ENCODE measurements at places on chromosomes 5 and 9.

GRCh38 chr9:77841739-77842386 is 189.7 kb downstream of the GNAQ start:
- DNase-seq = peak; percentile 77

- peak; percentile 29 for DNase-seq
Observed at GRCh38 chr9:90844326-90844725, 42.7 kb downstream of the SYK start.

DNA sequence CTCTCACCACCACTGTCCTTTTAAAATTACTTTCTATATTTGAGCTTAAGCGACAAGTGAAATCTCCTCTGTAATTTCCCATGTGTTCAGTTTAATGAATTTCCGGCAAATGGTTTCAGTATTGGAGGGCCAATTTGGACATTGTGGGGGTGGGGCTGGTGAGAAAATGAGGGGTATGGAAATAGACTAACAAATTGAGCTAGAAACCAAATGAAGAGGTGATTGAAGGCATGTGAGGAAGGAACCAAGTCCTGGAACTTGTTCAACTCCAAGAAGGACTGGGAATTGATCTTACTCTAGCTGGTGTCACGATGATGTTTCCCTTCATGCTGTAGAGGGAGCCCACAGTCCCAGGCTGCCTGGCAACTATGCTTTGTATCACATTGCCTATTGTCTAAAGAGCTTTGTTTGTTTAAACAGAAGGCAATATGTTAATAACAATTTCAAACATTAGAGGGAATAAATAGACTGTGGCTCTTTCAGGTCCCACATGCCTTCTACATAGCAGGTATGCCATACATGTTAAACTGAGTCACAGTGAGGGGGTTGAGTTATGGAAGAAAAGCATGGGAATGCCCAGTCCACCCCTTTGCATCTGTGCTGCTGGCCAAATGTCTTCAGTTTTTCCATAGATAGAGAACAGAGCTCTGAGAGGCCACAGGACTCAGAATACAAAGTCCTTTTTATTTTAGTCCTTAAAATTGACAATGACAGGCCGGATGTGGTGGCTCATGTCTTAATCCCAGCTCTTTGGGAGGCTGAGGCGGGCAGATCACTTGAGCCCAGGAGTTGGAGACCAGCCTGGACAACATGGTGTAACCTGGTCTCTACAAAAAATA is 25.0 kb upstream of the MATR3 start:
- DNase-seq = no peak

DNA sequence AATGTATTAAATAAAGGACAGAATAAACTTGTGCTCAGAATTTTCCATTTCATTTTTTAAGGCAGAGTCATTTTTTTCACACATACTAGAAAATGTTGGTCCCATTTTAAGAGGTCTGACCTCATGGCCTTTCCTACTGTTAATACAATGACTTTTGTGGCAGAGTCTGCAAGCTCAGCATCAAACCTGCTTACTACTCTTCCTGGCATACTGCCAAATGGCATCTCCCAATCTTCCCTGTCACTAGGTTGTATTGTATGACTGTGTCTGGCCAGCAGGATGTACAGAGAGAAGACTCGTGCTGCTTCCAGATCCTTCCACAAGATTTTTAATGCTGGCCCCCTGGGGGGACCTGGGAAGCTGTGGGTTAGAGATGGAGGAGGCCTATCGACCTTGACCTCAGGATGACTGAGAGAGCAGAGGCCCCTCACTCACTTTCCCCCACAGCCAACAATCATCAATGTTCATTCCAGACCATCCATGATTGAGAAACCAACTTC is 64.7 kb downstream of the BARX1 start:
- no peak for DNase-seq

DNA sequence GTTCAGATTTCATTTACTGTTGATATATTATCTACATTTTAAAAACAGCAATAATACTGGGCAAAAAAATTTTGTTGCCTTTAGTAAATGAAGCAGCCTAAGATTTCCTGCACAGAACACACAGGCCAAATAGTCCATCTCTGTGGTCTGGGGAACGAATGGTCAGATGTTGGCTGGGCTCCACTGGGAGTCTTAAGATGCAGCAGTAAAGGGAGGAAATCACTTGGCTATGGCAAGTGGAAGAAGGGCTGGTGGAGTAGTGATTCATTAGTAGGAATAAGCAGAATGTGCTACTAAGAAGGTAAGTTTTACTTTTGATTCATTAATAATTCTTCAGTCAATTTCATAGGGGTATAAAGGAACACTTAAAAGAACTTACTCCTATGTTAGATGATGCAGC is 91.1 kb upstream of the ARRDC3 start:
- DNase-seq = no peak

DNA sequence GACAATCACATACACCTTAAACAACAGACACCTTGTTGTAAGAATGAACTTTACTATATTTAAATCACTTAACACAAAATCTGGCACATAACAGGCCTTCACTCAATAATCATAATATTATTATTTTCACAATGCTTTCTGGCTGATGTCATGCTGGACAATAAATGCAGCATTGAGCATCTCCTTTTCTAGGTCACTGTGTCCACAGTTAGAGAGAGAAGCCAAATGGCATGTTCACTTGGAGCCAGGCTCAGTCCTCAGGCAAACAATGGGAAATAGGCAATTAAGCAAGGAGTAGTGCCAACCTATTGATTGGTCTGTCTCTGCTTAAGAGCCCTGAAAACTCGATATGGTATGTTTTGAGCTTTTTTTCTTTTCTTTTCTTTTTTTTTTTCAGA is 50.6 kb upstream of the KLF4 start:
- DNase-seq = no peak

DNA sequence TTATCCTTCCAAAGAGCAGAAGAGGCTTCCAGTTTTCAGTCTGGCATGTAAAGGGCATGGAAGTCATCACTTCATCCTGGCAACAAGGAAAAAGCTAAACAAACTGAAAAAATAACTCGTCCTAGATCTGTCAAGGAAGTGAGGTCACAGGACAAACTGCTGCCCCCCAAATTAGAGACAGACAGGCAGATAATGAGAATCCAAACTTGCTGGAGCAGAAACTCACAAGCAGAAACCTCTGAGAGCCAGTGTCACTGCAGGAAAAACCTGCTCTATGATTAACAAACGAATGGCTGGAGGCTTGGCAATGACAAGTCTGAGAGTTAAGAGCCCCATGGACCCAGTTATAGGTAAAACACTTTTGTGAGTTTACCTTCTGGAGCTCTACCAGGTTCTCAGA is 18.9 kb upstream of the MLANA start:
- DNase-seq = no peak
